NCI-H2227 treated with DMSO at 0.1 percent for 48 hours (cell line): ENCODE measurements at places on chromosomes 13 and 19.

GRCh38 chr19:3129112-3129511 lies 6.7 kb upstream of the GNA15 start:
- no peak for DNase-seq

DNA sequence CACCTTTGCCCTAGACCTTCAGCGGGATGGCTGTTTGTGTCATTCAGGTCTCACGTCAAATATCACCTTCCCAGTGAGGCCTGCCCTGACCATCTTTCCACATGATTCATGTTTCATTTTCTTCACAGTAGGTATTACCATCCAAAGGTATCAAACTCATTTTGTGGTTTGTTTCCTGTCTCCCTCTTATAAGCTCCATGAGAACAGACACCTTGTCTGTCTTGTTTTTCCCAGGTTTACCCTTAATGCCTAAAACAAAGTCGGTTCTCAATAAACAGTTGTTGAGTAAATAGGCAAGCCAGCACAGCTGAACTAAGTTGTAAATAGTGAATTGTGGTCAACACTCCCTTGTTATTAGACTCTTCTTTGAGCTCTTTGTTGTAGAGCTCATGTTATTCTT lies 122.6 kb upstream of the GJB6 start:
- DNase-seq: no peak

DNA sequence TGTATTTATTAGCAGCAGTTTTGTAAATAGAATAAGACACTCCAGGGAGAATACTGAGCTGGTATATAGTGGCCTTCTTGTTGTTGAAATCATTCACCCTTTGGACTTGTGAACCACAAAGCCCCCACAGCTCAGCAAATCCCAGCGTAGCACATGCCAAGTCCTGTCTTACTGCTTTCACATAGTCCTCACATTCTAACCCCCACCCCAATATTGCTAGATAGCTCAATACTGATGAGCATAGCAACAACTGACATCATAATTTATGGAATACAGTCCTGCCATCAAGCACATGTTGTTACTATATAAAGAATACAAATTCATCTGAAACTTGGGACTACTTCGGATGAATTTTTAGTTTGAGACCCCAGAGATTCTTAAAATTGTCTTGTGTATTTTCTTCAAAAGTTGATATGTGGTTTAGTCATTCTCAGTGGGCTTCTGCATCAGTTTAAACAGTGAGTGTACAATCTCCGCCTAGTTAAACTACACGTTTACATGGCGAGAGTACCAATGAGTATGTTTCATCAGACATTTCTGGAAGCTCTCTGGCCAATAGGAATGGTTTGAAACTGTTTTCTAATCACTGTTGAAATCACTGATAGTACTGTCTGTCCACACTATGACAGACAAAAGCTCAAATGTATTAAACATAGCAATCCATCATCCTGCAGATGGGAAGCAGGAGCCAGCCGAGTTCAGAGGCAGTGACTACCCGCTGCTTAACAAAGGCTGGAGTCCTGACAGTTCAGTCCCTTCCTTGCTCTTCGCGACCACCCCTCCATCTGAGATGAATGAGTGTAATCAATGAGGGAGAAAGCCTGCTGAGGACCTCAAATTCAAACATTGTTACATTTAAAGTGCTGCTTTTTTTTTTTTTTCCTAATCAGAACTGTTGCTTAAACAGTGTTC lies 15.2 kb downstream of the DACH1 start:
- DNase-seq: no peak

- no peak for DNase-seq
These were observed 9.8 kb downstream of the TEX30 start for GRCh38 chr13:102763741-102764140.

- peak; percentile 32 for DNase-seq
These were observed 236 bp upstream of the TINCR start for GRCh38 chr19:5567970-5568407.

GRCh38 chr13:101303521-101303920 lies 112.8 kb downstream of the NALCN start:
- no peak for DNase-seq

DNA sequence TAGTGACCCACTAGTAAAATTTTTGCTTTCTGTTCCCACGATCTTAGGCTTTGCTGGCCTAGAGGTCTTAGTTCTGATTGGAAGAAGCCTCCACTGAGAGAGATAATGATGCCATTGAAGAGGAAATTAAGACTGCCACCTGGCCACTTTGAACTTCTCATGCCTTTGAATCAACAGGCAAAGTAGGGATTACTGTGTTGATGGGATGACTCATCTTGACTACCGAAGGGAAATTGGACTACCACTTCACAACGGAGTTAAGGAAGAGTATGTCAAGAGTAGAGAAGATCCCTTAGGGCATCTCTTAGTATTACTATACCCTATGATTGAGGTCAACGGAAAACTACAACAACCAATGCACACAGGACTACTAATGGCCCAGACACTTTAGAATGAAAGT lies 12.7 kb upstream of the FREM2 start:
- no peak for DNase-seq

GRCh38 chr13:51800486-51800885 lies 3.5 kb downstream of the DHRS12 start:
- no peak for DNase-seq

- DNase-seq: no peak
These were observed 1116.1 kb downstream of the PCDH9 start for GRCh38 chr13:66113882-66114526.

- peak; percentile 63 for DNase-seq
These were observed 22.4 kb downstream of the SIPA1L3 start for GRCh38 chr19:37929355-37929923.

DNA sequence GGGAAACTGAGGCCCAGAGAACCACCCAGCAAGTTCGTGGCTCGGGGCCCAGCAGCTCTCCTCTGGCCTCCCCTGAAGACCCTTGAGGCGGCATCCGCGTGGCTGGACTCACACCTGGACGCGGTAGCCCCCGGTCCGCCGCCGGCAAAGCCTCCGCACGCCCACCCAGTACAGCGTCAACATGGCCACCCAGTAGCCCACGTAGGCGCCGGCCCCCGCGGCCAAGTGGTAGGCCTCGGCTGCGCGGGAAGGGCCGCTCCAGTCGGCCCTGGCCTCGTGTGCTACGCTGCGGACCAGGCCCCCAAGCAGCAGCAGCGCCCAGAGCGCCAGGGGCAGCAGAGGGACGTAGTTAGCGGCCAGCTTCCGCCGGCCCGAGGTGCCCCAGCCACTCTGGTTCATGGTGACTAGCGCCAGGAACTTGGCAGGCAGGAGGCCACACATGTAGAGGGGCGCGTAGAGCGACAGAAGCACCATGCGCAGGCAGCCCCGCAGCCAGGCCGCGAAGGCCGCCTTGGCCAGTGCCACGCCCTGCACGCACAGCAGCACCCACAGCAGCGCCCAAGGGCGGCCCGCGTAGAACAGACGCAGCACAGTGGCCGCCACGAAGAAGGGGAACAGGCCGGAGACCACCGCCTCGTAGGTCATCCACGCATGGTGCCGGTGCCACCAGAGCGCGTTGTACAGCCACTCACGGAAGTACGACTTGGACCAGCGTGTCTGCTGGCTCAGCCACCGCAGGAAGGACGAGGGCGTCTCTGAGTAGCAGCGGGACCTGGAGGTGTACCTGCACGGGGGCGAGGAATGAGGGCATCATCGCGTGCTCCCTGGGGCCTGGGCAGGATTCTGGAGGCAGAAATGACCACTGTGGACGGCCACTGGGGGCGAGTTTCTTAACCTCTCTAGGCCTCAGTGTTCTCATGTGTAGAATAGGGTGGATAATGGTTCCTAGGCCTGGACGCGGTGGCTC lies 10.2 kb downstream of the HAS1 start:
- no peak for DNase-seq

- DNase-seq: no peak
These were observed 230.1 kb downstream of the NHLRC3 start for GRCh38 chr13:39268398-39268797.

GRCh38 chr13:112899281-112900225 lies 69.5 kb upstream of the MCF2L start:
- DNase-seq: no peak

- peak; percentile 21 for DNase-seq
These were observed 3.8 kb downstream of the BCAT2 start for GRCh38 chr19:48806818-48807589.

DNA sequence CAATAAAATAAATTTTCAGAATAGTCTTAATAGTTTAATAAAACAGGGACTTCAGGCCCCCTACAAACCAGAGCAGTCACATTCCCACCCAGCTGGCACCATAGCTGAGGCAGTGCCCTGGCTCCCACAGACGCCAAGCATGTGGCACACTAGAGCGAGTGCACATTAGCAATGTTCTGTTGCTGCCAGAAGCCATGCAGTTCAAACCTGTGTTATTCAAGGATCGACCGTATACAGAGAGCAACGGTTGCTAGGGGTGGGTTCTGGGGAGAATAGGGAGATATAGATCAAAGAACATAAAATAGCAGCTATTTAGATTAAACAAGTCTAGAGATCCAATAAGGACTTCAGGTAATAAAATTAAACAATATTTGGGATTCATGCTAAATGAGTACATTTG lies 419.3 kb upstream of the KLHL1 start:
- no peak for DNase-seq

GRCh38 chr13:79492313-79492798 lies 11.4 kb downstream of the NDFIP2 start:
- DNase-seq: no peak

GRCh38 chr19:50819636-50820035 lies 4.0 kb downstream of the KLK1 start:
- DNase-seq: no peak

DNA sequence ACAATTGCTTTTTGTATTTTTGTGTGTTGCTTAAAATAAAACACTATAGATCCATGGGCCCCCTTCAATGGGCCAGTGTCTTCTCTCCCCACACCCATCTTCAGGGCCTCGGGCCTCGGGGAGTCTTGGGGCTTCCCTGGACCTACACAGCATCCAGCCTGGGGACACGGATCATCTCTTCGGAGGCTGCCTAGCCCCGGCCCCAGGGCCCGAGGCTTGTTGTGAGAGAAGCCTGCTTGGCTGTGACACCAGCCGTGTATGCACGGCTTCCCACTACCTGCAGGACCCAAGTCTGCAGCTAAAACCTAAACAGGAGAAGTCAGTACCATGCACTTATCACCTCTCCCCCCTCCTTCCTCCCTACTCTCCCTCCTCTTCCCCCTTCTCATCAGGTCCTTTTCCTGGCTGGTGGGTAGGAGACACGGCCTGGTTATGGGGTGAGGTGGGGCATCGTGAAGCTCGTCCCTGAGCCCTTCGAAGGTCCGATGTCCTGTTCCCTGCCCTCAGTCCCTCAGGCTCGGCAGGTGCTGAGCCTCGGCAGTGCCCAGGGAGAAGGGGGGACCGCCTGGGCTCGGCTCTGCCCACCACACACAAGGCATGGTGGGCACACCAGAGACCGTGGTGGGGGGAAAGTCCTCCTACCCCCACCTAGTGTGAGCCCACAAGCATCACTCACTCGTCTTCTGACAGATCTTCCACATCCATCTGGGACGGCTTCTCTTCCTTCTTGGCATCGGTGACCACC lies 9.5 kb downstream of the C13orf46 start:
- DNase-seq: no peak

DNA sequence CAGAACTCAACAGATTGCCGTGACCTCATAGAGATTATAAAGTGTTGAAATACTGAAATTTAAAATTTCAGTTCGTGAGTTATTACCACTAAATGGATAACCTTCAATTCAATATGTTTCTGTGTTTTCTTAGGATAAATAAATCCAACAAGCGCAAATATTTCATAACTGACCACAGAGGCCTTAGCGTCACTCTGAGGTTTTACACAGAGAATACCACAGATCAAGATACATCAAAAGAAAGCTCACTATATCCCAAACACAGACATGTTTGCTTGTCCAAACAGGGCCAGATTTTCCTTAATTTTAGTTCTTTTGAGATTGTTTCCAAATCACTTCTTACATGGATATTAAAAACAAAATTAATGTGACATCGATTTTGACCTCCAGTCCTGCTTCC lies 235.8 kb downstream of the EFNB2 start:
- DNase-seq: no peak

DNA sequence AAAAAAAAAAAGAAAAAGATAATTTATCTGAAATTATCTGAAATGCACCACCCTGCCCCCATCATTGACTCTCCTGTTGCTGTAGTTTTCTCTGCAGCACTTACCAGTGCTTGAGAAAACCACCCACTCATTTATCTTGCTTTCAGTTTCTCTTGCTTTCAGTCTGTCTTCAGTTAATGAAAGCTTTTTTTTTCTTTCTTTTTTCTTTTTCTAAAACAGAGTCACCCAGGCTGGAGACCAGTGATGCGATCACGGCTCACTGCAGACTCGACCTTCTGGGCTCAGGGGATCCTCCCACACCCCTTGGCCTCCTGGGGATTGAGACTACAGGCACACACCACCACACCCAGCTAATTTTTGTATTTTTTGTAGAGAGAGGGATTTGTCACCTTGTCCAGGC lies 4.3 kb upstream of the ACP5 start:
- DNase-seq: peak; percentile 17

DNA sequence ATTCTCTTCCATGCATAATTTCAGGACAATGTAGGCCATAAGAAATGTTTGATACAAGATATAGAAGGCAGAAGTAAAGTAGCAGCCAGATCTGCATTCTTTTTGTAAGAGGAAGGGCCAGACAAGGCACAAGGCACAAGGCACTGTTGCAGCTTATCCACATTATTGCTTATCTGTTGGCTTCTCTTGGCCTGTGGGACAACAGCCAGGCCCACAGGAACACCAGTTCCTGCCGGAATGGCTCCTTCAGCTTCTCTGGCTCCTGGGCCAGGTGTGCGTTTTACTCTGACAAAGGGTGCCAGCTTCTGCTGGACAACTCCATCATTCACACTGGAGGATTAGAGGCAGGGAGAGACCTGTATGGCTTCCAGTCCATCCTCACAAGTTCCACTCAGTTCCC lies 29.2 kb downstream of the GPR180 start:
- no peak for DNase-seq

DNA sequence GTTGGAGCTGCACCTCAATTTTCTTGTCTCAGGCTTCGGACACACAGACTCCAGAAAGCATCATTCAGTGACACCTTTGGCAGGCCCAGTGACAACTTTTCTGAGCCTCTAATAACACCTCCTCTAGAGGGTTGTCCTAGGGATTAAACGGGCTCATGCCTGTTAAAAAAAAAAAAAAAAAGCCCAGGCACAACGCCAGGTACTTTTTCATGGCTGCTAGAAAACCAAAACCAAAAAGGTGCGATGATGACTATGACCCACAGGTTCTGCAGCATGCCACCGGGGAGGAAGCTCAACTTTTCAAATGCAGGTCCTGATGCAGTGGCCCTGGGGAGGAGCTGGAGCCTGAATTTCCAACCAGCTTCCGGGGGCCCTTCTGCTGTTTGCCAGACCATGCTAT lies 184.2 kb downstream of the ABCC4 start:
- no peak for DNase-seq

- no peak for DNase-seq
These were observed 36.3 kb downstream of the STOML3 start for GRCh38 chr13:38954291-38954690.

GRCh38 chr19:50764409-50764808 lies 5.9 kb upstream of the GPR32 start:
- no peak for DNase-seq

- DNase-seq: no peak
These were observed 42.5 kb downstream of the GNG7 start for GRCh38 chr19:2659856-2660432.

GRCh38 chr13:42355092-42355485 lies 83.1 kb downstream of the AKAP11 start:
- DNase-seq: no peak
